ENCODE measurements at places on chromosomes 11 and 22. TPM values are rescaled to one million over a fixed set of nuclear protein-coding genes. Genes with fewer than 3 reads are reported as not detected.

Gene DLAT
- 32.5 TPM for total RNA-seq

Gene CNGA4
- total RNA-seq, result 2.1 TPM

Gene HBE1
- not detected for total RNA-seq

Gene DDI1
- total RNA-seq, result not detected

Gene SAAL1
- total RNA-seq, result 9.5 TPM

Gene RGL4
- 4.6 TPM for total RNA-seq

Measured in left lung (tissue), 14 donors.